ENCODE measurements at places on chromosomes 1 and 21.

DNA sequence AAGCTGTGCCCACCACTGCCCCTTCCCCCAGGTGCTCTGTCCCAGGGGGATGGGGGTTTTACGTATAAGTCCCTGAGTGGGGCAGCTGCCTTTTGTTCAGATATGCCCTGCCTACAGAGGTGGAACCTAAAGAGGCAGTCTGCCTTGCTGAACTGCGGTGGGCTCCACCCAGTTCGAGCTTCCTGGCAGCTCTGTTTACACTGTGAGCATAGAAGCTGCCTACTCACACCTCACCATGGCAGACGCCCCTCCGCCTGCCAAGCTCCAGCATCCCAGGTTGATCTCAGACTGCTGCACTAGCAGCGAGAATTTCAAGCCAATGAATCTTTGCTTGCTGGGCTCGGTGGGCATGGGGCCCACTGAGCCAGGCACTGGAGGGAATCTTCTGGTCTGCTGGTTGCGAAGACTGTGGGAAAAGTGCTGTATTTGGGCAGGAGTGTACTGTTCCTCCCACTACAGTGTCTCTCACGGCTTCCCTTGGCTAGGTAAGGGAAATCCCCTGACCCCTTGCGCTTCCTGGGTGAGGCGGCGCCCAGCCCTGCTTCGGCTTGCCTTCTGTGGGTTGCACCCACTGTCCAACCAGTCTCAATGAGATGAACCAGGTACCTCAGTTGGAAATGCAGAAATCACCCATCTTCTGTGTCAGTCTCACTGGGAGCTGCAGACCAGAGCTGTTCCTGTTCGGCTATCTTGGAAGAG, 17.6 kb upstream of the RWDD3 start:
- no peak for DNase-seq

DNA sequence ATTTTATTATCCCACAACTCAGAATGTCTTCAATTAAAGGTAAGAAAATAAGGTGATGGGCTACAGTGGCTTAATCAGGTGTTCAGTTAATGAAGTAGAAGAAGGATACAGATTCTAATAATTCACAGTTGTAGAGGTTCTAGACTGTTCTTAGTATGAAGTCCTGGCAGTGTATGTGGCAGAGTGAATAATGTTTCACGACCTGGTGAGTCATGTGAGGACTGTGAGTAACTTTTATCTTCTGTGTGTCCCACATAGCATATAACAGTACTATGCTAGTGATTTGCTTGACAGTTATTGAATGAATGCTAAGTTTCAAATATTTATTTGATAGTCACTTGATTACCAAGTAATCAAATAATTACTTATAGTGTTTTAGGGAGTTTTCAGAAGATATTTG, 20.0 kb downstream of the SLC16A4 start:
- no peak for DNase-seq

- DNase-seq = no peak
Observed at GRCh38 chr21:36175771-36176565, 19.3 kb downstream of the DOP1B start.

GRCh38 chr1:41572224-41572623, 87.7 kb upstream of the EDN2 start:
- DNase-seq = no peak

DNA sequence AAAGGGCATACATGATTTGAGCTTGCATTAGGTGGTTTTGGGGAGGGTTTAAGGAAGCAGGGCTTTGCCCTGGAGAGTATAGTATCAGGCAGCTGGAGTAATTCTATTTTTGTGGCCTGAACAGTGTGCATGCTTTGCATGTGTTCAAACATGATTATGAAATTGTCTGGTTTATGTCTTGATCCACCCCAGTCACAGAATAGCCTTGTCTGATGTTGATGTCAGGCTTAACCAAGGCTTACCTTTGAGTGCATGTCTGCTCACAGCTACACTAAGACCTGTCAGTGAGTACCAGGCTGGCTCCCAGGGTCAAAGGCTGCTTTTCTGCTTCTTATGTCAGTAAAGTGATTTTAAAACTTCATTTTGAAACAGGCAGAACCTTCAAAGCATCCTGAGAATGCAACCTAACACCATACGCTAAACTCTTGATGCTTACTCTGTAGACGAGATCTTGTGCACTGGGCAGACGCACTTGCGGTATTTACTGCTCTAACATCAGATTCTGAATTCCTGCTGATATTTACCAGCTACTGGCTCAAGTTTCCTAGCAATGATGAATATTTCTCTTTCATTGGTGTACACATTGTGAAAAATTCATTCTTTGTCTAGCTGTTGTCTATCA, 78.9 kb downstream of the MAP3K21 start:
- no peak for DNase-seq

DNA sequence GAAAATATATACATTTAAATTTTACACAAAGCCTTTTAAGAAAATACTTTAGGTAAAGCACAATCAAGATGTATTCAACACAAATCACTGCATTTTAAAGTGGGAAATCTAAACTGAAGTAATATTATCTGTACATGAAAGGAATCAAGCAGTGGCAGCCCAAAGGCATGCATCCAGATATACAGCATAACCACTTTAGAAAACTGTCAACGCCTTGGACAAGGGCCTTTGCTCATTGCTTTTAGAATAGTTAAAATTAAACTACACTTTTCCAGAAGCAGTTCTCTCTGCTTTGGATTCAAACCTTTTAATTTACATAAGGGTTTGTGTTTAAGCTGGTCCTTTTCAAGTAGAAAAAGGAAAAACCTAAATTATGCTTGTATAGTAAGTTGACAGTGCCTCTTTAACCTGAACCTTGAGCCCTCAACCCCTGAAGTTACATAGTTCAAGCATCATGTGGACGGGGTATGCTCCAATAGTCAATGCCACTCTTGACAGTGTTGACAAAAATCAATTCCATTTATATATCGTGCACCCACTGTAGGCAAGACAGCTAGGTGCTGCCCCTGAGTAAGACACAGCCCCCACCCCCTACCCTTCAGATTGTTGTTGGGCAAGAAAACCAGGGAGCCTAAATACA, 22.9 kb downstream of the TOR3A start:
- DNase-seq = no peak

GRCh38 chr1:31216016-31216415, 23.7 kb downstream of the NKAIN1 start:
- peak; percentile 61 for DNase-seq

GRCh38 chr1:57770236-57770635, 346.4 kb upstream of the DAB1 start:
- no peak for DNase-seq

- DNase-seq = no peak
Observed at GRCh38 chr1:214859647-214860046, 222.9 kb upstream of the KCNK2 start.

DNA sequence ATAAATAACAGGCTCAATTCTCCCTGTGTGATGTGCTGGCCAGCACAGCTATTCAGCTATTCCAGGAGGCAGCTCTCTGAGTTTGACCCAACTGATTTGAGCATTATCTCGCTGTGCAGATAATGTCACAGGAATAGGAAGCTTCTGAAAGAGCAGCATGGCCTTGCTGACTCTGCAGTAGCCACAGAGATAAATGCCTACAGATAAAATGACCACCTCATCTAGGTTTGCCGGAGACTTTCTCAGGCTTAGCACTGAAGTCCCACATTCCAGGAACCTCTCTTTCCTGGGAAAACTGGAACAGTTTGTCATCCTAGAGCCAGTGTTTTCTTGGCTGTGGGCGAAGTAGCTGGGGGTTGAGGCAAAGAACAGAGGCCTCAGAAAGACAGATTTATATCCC, 98.9 kb downstream of the MRPL39 start:
- no peak for DNase-seq

GRCh38 chr1:118317842-118318614, 133.0 kb upstream of the SPAG17 start:
- no peak for DNase-seq

- DNase-seq = peak; percentile 47
Observed at GRCh38 chr1:244050835-244051444, at the start of gene ZBTB18. Gene ZBTB18, plus strand, starts transcription at chr1:244051283. Its CDS starts 149 bp downstream, at chr1:244051432.

- DNase-seq = no peak
Observed at GRCh38 chr21:26140926-26141325, 29.6 kb downstream of the APP start.

DNA sequence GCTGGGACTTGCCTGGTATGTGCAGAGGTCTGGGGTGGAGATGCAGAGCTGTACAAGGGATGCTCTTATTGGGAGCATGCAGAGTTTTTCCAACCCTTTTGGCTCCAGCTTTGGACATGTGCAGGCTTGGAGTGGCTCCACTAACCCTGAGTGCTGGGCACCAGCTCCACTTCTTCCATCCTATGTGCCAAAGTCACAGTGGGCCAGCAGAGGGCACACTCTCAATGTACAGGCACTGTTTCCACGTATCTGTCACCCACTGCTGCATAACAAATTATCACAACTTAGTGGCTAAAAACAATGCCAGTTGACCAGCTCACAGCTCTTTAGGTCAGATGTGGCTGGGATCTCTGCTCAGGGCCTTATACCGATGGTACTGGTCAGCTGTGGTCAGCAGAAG, 631.8 kb downstream of the AJAP1 start:
- DNase-seq = no peak

DNA sequence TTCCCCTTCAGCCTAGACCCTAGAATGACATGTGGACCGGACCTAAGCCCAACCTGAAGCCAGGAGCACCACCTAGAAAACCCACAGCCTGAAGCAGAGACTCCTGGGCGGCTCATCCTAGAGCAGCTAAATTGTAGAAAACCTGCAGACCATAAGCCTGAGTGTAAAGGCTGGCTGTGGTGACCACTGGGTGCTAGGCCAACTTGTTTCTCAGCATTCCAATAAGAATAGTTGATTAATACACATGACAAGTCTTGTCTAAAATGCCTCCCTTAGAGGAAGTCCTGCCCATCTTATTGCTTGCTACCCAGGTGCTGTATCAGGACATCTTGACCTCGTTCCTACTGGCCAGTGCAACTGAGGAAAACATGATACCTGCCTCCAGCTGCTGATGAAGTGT, 23.3 kb upstream of the CASQ2 start:
- DNase-seq = no peak

DNA sequence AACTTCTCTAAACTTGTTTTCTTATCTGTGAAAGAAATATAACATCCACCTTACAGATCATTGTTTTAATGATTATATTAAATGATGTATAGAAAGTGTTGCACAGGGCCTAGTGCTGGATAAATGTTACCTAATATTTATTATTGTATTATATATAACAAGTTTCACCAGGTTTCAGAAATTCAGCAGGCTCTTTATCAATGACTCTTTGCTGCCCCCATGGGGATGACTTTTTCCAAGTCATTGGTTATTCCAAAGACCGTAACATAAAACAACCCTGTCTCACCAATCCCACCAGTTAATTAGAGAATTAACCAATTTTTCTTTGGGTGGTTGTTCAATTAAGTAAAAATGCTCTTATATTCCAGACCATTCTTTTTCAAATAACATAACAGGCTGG, 7.3 kb upstream of the DEDD start:
- DNase-seq = no peak

DNA sequence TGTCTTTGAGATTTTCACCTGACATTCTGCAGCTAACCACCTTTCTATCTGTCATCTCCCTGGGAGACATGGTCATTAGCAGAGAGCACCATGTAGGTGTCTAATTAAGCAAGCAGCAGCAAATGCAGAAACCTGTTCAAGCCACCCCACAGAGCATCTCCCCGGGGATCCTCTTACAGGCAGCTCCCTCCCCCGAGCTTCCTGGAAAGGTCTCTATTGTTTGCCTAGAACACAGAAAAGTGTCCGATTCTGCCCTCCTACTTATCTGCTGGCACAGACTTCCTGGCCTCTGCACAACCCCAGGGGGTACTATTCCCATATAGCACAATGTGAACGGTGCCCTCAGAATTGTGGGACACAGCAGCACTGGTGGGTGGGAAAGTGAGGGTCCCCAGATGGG, 46.1 kb downstream of the PLEKHA6 start:
- DNase-seq = no peak

GRCh38 chr1:116854716-116855115, 55.0 kb upstream of the PTGFRN start:
- DNase-seq = no peak

GRCh38 chr1:84387480-84388163, 10.7 kb upstream of the DNASE2B start:
- DNase-seq = peak; percentile 8

DNA sequence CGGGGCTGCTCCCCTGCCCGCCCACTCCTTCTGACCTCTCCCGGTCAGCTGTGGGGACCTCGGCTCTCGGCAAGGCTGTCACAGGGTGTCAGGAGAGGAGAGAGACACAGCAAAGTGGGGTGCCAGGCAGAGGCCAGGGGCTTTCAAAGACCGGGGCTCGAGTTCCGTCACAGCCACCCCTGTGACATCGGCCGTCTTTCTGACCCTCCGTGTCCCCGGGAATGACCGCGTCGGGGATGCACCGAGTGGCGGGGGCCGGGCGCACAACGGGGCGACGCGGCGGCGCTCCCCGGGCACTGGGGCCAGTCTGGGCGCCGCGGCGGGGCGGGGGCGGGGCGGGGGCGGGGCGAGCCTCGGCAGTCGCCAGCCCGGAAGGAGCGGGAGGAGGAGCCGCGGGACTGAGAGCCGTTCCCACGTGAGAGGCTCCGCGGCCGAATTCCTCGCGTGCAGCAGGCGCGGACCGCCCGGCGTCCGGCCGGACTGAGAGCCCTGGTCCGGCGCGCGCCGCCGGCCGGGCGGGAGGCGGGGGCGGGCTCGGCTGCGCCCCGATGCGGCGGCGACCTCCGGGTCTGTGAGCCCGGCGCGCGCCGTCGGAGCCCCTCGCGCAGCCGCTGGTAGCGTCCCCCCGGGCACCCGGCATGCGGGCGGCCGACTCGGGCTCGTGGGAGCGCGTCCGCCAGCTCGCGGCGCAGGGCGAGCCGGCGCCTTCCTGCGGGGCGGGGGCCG, 229.7 kb upstream of the TMEM51 start:
- DNase-seq = peak; percentile 71

- DNase-seq = no peak
Observed at GRCh38 chr1:244076740-244077139, 25.7 kb downstream of the ZBTB18 start.

GRCh38 chr1:68232289-68233148, at the start of gene WLS:
Gene WLS, minus strand, starts transcription at chr1:68232523. Its CDS starts 224 bp downstream, at chr1:68232299.
- peak; percentile 90 for DNase-seq

DNA sequence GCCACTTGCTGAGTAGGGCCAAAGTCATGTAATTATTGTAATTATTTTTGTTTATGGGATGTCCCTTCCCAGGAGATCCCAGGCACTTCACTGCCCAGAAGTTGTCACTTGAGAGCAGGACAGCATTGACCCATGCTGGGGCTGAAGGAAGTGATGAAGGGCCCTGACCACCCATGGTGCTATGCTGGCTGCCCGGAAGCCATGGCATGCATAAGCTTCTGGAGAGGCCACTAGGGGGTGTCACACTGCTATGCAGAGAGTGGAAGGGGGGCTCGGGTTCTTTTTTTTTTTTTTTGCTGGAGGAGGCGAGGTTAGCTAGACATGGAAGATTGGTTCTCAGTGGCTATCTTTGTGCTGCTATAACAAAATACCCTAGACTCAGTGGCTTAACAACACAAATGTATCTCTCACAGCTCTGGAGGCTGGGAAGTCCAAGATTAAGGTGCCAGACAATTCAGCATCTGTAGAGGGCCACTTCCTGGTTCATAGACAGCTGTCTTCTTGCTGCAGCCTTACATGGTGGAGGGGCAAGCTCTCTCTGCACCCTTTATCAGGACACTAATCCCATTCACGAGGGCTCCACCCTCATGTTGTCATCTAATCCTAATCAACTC, 84.9 kb downstream of the CNIH3 start:
- DNase-seq = peak; percentile 68
